Thymus (tissue), 14 donors: ENCODE measurements at places on chromosomes 16 and 17.
A peak's percentile ranks its signal among the peaks of the same experiment; 100 is the strongest.

- DNase-seq, result no peak
Observed at GRCh38 chr16:23974223-23974622, 138.4 kb downstream of the PRKCB start.

GRCh38 chr17:1089915-1090314 lies 89.9 kb downstream of the ABR start:
- no peak for DNase-seq

- DNase-seq, result no peak
Observed at GRCh38 chr16:73202161-73202729, 154.3 kb upstream of the ZFHX3 start.

DNA sequence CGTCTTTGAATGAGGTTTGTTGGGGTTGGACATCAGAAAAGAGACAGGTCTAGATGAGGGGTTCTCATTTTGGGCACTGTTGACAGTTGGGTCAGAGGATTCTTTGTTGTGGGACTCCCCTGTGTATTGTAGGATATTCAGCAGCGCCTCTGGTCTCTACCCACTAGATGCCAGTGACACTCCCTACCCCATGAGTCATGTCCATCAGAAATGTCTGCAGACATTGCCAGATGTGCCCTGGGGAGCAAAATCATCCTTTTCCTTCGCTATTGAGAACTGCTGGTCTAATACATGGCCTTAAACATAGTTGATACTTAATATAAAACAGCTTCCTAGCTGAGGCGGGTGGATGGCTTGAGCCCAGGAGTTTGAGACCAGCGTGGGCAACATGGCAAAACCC lies 3.1 kb downstream of the ABAT start:
- DNase-seq, result no peak

DNA sequence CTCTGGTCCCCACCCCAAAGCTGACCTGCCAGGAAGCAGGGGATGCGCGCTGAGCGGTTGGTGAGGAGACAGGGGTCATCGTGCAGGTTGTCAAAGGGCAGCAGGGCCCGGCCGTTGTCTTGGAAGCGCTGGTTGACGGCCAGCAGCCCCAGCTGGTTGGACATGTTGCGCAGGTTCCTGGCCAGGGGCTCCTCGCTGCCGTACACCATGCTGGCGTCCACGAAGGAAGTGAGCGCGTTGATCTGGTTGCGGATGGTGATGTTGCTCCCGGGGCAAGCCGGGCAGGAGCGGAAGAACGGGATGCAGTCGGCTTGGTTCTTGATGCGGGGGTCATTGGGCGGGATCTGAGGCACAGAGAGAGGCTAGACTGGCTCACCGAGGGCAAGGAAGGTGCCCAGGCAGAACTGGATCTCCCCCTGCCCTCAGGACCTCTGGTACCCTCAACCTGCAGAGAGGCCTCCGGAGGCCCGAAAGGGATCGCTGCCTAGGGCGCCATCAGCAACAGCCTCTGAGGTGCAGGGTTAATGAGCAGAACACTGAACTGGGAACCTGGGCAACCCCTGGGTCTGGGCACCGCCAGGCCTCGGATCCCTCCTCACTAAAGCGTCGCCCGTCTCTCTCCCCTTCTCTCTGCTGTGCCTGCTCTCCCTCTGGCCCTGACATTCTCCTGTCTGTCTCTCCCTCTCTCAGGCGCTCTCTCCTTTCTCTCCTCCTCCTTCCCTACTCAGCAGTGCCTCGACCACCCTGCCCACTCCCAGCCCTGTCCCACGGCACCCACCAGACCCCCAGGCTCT lies 2.7 kb downstream of the MPO start:
- DNase-seq, result no peak

DNA sequence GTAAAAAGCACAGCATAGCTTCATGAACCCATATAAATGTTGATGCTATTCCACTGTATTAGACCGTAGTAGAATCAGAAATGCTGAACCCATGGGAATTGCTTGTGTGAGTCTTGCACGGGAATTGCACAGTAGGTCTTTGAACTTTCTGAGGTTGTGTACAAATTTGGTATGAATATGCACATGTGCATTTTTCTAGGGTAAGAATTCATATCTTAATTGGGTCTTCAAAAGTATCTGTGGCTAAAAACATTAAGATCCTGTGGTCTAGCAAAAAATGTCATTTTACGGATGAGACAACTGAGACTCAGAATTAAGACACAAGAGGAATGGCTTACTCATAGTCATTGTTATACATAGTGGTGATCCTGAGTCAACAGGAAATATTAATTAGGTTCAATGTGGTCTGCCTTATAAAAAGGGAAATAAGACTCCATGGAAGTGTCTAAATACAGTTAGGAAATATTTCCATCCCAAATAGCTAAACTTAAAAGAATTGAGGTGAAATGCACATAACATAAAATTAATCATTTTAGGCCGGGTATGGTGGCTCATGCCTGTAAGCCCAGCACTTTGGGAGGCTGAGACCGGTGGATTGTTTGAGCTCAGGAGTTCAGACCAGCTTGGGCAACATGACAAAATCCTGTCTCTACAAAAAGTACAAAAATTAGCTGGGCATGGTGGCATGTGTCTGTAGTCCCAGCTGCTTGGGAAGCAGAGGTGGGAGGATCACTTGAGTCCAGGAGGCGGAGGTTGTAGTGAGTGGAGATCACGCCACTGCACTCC lies 22.8 kb downstream of the TAOK1 start:
- DNase-seq, result no peak

- no peak for DNase-seq
Observed at GRCh38 chr16:28986046-28986445, 1.2 kb downstream of the LAT start.

- peak; percentile 60 for DNase-seq
Observed at GRCh38 chr17:2266045-2266864, 37.3 kb downstream of the SMG6 start.

DNA sequence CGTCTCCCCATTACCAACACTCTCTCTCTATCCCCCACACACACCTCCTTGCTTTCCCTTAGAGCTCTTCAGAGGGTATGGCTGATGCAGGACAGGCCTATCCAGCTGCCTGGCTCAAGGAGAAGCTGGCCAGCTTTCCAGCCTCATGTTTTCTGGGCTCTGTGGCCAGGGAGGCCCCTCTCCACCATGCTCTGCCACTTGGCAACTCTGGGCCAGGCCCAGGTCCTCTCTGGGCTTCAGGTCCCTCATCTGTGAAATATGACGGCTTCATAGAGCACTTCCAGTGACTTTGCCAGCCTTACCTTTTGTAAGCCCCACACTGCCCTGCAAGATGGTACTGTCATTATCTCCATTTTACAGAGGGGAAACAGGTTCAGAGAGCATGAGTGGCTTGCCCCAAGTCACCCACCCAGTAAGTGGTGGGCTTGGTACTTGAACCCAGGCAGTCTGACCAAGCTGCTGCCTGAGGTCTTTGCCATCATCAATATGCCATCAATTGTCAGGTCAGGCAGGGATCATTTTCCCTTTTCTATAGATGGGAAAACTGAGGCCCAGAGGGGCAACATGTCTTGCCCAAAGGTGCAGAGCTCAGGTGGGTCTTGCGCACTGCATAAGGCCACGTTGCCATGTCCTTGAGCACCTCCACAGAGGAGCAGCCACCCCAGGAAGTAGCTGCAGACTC lies 548 bp upstream of the ADGRG5 start:
- no peak for DNase-seq

GRCh38 chr16:8589057-8589899 lies 1.0 kb downstream of the TMEM114 start:
- DNase-seq, result no peak

- no peak for DNase-seq
Observed at GRCh38 chr17:31412511-31412910, 21.0 kb downstream of the RAB11FIP4 start.

DNA sequence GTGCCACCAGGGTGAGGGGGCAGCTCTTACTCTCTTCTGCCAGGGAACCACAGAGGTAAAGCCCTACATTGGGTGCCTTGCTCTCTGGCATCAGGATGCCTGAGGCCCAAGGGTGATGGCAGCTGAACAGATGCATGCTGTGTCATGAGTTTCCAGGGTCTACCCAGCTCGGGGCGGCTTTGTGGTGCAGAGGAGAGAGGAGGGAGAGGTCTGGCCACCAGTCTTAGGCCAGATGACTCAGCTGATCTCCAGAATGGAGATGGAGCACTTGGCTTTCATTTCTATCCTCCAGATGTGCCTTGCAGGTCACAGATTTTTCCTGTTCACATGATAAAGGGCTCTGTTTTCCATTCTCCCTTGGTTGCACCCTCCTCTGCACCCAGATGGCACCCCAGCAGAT lies 23.6 kb upstream of the USP22 start:
- DNase-seq, result no peak

- no peak for DNase-seq
Observed at GRCh38 chr16:72015124-72015523, 6.6 kb downstream of the DHODH start.

DNA sequence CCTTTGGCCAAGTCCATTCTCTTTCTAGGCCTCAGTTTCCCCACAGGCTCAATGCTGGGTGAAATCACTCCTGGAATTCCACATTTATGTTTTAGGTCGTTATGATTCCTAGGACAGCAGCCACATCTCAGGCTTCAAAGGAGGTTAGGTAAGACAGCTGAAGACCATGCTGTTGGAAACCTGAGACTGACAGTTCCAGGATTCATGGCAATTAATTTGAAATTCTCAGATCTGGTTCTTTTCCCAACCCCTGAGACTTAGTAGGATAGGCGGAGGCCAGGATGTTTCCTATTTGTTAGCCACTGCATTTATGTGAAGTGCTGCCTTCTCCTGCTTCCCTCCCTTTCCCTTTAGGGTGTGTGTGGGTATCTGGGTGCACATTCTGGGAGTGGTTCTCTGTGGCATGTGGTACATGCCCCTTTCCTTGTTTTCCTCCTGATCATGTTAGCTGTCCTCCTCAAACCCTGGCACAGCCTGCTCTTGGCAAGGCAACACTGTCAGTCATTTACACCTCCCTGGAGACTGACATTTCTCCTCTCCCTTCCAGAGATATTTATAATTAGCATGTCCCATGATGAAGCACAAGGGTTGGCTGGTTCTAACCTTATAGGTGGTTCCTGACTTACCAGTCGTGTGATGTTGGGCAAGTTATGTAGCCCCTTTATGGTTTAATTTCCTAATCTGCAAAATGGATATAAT lies 91.4 kb upstream of the SALL1 start:
- DNase-seq, result no peak

DNA sequence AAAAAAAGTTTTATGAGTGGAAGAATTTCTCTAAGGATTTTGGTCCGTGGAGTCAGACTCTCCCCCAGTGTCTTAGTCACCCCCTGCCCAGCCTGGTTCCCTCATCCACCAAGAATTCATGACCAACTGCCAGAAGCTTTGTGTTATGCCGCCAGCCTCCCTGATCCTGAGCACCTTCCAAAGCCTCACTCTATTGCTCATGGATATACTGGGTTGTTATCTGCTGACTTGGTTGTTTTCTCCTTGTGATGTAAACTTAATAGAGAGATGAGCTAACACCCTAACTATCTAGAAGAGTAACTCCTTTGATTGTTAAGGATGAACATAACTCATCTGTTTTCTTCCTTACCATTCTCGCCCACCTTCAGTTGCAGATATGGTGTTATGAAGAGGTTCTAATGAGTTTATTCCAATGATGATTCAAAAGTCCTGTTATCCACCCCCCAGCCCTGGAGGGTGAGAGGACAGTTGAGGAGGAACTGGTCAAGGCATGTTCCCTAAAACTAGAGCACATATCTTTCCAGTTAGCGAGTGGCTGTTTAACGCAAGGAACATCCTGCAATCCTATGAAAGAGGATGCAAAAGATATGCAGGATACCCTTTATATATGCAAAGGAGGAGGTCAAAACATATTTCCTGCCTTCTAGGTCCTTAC lies 1.5 kb upstream of the PSMD3 start:
- no peak for DNase-seq

DNA sequence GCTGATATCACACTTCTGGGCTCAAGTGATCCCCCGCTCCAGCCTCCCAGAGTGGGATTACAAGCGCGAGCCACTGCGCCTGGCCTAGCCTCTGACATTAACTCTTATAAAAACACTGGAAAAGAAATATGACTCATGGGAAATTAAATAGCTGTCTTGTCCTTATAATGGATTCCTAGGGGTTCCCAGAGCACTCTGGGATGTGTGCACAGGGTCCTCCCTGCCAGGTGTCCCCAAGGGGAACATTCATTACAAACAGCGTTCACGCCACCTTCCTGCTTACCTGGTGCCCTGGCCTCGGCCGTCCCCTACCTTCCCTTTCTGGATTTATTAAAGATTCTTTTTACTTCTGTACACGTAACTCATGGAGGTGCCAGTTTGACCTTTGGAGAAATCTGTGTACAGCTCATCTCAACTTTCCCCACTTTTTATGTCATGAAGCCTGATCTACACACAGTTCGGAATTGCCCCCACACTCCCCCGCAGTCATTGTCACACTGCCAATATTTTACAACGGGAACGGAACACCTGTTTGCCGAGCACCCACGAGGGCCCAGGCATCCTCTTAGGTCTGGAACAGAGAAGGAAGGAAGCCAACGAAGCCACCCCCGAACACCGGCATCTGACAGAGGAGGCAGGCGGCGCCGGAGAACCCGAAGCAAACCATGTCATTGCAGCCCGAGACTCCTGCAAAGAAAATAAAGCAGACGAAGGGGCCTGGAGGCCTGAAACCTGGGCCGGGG lies 39.7 kb upstream of the MEAK7 start:
- peak; percentile 37 for DNase-seq

DNA sequence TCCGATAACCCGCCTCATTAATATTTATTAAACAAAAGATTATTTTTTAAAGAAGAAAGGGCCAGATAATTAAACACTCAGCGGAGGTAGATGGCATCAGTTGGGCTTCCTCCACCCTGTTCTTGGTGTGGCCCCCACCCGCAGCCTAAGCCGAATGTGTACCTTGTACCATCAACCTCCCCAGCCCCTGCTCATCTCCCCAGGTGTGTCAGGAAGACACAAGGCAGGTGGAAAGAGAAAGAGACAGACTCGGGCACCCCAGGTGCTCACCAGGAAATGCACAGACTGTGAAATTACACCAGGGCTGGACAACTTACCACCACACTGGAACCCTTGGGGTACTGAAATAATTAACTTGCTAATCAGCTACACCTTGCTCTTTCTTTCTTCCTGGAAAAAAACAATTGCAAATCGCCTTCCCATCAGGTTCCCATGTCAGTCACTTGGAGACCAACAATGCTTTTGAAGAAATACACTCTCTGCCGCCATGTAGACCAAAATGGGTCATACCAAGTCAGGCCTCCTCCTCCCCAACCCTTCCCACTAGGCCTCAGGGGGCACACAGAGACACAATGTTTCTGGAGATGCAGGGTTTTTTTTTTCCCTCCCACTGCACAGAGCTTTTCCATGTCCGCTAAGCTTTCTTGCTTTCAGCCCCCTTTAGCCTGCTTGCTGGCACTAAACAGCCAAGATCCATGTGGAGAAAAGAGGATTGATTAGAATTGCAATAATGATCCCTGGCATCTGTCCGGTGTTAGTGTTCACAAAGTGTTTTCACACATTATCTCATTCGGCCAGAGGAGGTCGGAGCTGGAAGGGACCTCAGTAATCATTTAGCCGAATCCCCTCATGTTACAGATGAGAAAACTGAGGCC lies 8.6 kb upstream of the LHX1 start:
- DNase-seq, result no peak

- peak; percentile 8 for DNase-seq
Observed at GRCh38 chr17:9529033-9529700, 46.5 kb downstream of the STX8 start.

DNA sequence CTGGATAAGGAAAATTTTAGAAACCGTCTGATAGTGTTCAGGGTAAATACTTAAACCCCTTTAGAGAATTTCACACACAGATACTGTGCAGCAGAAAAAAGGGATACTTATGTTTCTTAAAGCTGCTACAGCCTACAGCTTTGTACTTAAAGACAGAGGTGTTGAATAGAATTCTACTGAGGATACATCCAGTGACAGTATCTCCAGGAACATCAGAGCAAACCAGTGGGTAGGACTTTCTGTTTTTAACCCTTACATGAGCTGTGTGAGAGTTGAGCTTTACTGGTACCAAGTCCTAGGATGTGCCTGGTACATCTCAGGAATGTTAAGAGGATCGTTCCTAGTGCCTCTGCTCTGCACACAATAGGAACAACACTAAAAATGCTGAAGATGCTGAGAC lies 191.5 kb downstream of the FTO start:
- DNase-seq, result no peak
